ENCODE measurements at places on chromosomes 13 and 19.

DNA sequence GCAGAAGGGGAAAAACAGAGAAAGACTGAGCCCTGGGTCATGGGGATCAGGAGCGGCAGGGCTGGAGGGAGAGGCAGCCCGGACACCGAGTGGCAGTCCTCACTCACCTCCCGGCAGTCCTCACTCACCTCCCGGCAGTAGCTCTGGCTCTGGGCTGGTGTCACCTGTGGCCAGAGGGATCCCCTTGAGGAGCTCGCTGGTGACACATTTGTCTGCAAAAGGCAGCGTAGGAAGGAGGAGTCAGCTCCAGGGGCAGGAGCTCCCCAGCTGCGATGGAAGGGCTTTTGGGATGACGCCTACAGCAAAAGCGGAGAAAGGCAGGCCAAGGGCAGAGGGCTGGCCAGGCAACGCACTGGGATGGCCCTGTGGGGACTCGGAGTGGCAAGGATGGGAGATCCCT is 739 bp downstream of the EIF3G start:
- DNase-seq = no peak

- DNase-seq = no peak
Measured at GRCh38 chr13:66210677-66211076, 1019.5 kb downstream of the PCDH9 start.

GRCh38 chr13:33752597-33752996 is 65.4 kb upstream of the RFC3 start:
- no peak for DNase-seq

DNA sequence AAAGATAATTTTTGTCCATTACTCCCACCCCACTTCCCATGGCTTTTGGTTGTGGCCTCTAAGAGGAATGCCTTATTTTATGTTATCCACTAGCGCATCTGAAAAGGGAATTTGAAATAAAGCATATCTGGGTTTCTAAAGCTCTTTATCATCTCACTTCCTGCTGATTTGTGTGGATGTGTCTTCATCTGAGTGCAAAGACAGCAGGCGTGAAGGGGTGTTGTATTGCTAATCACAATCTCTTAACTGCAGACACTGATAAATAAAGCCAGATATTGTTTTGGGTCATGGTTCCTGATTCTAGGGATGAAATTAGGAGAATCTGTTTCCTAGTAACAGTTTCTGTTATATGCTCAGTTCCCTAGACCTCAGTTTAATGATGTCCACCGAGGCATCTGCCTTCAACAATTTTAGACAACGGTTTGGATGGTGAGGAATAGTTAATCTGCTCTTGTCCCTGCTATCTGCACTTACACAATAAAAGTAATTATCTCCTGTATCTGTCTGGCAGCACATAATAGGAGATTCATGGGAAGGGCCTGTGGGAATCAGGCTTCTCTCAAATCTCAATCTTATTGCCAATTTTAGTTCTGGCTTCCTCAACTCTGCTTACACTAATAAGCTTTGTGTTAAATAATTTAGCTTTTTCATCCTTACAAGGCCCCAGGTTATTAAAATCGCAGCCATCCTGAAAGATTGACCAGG is 517.9 kb upstream of the ATXN8OS start:
- DNase-seq = no peak

DNA sequence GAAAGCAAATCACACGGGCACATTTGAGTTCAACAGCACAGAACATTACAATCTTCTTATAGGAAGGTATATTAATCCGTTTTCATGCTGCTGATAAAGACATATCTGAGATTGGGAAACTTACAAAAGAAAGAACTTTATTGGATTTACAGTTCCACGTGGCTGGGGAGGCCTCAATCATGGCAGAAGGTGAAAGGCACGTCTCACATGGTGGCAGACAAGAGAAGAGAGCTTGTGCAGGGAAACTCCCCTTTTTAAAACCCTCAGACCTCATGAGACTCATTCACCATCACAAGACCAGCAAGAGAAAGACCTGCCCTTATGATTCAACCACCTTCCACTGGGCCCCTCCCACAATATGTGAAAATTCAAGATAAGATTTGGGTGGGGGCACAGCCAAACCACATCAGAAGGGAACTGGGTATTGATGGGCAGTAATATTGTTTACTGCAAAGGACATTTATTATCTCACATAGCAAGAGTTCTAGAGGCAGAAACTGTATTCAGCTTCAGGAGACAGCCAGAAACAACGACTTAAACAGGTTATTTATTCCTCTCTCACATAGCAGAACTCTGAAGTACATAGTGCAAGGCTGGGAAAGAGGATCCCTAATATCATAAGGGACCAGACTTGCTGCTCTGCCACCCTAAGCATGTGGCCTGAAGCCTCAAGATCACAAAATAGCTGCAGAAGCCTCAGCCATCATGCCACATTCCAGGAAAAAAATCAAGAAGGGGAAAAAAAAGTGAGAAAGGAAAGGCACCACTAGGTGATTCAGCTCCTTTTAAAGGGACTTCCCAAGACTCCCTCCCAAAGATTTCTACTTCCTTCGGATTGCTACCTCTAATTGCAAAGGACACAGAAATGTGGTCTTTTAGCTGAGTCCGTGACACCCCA is 23.1 kb downstream of the FXYD5 start:
- no peak for DNase-seq

- no peak for DNase-seq
Measured at GRCh38 chr13:29162638-29163235, 342.6 kb downstream of the MTUS2 start.

DNA sequence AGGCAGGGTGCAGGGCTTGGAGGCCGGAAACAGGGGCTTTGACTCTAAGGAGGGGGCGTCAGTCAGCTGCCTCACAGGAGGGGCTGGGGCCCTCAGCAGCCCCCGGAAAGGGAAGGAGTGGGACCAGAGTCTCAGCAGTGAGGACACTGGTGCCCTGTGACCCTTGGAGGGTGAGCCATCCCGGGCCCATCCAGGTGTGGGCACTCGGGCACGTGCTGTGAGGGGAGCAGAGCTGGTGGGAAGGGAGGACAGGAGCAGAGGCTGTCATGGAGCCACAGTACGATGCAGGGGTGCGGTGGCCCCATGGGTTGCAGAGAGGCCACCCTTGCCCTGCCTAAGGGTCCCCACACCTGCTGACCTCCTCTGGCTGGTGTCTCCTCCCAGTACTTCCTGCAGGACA is 19.1 kb upstream of the ZNF544 start:
- DNase-seq = no peak

GRCh38 chr19:17340302-17340870 is 3.0 kb downstream of the GTPBP3 start:
- DNase-seq = no peak

- DNase-seq = no peak
Measured at GRCh38 chr13:113554333-113554700, 30.2 kb upstream of the TFDP1 start.

DNA sequence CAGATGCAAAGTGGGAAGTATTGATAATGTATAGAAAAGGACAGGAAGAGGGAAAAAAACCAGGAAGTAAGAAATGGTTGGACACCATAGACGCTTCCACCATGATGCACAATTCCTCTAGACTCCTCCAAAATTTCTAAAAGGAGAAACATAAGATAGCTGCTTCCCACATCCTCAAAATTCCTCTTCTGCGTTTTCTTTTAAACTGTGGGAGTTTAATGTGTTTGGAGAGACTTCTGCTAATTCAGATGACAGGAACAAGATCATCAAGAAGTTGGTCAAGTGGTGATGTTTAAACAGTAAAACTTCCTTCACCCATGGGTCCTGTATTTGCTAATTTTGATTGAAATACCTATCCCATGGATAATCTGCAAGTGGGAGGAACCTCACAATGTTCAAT is 130.2 kb downstream of the IRS2 start:
- DNase-seq = no peak

GRCh38 chr13:113186061-113186900 is 22.2 kb downstream of the PCID2 start:
- DNase-seq = no peak

DNA sequence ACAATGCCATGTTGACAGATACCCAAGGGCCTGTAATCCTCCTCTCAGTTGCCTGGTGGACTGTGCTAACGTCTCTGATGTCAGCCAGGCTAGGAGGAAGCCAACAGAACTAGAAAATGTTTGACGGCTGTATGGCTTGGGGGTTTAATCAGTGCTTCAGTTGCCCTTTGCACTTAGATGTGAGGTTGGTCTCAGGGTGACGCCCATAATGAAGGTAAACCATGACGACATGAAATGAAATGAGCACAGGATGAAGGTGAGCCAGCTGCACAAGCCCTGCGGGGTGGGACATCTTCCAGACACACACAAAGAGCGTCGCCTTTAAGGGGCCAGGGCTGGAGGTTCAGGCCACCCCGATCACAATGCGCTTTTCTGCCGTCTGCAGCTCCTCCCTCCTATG is 127.2 kb downstream of the CRYL1 start:
- no peak for DNase-seq

DNA sequence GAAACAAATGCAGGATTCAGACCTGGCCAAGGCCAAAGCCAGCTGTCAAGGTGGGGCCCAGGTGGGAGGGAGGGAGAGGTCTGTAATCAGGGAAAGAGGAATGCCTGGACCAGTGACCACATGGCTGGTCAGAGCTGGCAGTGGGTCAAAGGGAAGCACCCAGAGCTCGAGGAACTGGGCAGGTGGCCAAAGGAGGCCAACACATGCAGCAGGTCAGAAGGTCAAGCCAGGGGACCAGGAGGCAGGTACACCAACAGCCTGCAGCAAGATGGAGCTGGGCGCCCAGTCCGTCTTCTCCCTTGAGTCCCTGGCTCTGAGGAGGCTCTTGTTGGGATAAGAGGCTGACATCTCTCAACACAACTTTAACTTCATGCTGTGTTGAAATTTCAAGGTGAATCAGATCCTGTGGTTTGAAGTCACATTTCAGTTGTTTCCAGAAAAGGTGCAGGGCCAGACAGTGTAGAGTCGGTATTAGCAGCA is 17.1 kb downstream of the GPATCH1 start:
- DNase-seq = no peak

DNA sequence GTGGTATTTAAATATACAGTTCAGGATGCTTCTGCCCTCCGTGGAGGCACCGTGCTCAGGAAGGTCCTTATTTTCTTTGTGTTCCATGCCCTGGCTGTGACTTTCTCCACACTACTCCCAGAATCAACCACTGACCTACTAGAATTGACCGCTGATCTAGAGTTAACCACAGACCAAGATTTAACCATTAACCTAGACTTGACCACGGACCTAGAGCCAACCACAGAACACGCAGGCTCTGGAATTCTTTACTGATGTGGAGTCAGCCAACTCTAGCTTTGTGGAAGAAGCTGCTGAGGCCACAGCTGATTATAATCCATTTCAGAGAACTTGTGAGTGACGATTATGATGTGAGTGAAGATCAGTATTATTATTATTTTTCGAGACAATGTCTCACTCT is 18.0 kb downstream of the GTF2F2 start:
- no peak for DNase-seq
